ENCODE measurements at places on chromosomes 12 and 14.

GRCh38 chr14:74963178-74963704 lies 7.8 kb upstream of the PGF start:
- no peak for DNase-seq

GRCh38 chr12:130195369-130195768 lies 33.1 kb downstream of the FZD10 start:
- DNase-seq: no peak

- DNase-seq: no peak
These were observed 57.9 kb downstream of the PPP2R5C start for GRCh38 chr14:101819251-101819990.

DNA sequence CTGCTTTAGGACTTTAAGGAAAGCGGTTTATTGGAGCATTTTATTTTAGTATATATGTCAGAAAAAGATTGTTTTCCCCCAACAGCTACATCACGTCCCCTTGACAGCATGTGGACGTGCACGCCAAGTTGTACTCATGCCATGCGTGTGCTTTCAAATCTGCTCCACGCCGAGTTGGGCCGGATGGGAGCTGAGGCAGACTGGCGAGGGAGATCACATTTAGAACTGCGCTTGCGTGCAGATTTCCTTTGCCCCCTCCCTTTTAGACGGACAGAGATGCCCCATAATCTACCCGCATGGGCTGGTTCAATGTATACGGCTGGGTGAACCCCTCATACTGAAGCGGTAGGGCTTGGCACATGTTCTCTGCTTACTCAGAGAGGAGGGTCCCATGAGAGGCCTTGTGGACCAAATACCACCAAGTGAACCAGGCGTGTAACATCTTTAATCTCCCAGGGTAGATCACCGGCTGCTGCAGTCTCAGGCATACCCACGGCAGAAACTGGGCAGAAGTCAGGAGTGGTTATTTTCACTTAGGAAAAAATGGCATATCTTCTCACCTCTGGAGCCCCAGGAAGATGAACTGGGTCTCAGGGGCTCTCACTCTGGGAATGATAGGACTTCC lies 92.1 kb downstream of the ESR2 start:
- no peak for DNase-seq

- DNase-seq: no peak
These were observed 15.7 kb downstream of the CHPT1 start for GRCh38 chr12:101713059-101713682.

GRCh38 chr12:10554756-10555481 lies 49.2 kb downstream of the EIF2S3B start:
- no peak for DNase-seq

DNA sequence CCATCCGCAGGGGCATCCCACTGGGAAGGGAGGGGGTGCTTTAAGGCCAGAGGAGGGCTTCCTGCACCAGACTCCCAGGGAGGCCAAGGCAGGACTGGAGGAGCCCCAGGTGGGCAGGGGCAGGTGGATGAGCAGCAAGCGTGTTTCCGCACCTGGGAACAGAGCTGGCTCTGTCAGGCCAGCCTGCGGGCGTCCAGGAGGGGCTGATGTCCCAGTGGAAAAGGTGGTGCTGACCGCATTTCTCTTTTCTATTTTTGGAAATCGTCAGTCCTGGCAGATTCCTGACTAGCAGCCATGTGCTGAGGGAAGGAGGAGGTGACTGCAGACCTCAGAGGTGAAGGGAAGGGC lies 27.2 kb downstream of the CHGA start:
- no peak for DNase-seq

- peak; percentile 54 for DNase-seq
These were observed 32.6 kb upstream of the HIF1A start for GRCh38 chr14:61662437-61663311.

DNA sequence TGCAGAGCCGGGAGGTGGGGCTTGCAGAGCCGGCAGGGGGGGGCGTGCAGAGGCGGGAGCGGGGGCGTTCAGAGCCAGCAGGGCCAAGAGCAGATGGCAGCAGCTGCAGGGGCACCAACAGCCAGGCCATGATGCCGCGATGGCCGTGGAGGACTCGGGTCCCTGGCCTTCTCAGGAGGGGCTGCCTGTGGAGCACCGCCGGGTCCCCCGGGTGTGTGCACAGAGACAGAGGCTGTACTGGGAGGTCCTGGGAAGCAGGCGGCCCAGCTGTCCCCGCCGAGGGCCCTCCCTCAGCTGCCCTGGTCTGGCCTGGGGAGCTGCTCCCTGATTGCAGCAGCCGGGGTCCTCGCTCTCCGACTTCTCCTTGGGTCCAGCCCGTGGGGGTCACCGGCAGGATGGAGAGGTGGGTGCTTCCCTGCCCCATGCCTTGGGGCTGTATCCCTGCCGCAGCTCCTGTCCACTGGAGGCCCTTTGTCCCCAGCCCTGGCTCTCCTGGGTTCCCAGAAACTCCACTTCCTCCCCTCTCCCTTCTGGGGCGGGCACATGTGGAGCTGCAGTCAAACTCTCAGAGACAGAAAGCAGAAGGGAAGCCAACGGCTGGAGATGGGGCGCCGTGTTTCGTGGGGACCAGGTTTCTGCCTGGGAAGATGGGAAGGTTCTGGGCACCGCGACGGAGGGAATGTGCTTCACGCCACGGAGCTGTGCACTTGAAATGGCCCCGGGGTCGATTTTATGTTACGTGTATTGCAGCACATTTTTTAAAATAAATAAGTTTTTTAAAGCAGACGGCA lies 75.8 kb upstream of the GALNT9 start:
- no peak for DNase-seq

DNA sequence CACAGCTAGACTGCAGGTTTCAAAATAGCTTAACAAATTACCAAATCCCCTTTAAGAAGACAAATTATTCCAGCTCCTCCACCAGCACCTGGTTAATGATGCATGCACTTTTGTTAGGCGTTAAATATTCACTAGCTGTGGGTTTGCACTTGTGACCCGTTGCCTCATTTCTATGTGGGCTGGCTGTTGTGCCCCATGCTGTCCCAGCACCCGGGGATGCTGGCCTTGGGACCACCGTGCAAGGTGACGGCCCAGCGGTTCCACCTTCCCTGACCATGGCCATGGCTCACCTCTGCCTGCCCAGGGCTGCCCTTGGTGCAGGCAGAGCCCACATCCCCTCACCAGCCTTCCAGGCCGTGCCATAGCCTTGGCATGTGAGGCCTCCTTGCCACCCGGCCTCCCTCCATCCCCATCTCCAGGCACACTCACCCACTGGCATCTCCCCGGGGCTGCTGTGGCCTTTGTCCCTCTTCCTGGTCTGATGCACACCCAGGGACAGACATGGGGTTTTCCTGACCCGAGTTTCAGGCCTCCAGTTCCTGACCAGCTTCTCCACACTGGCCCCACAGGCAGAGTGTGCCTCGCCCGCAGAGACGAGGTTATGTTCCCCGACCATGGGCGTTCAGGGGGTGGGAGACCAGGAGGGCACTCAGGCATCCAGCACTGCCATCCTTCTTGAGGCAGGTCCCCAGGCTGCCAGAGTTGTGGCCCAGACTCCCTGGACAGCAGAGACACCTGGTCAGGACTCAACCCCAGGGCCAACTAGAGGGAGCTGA lies 20.3 kb upstream of the C14orf180 start:
- DNase-seq: no peak

- DNase-seq: no peak
These were observed 282.5 kb upstream of the AMIGO2 start for GRCh38 chr12:47362126-47362705.

GRCh38 chr12:70091021-70091521 lies 152.2 kb upstream of the CNOT2 start:
- DNase-seq: peak; percentile 88
